ENCODE measurements at places on chromosomes 2 and 18. TPM values are rescaled to one million over a fixed set of nuclear protein-coding genes. Genes with fewer than 3 reads are reported as not detected.

GRCh38 chr2:3492951-3493614, 26.2 kb downstream of the ADI1 start:
- no peak for DNase-seq

DNA sequence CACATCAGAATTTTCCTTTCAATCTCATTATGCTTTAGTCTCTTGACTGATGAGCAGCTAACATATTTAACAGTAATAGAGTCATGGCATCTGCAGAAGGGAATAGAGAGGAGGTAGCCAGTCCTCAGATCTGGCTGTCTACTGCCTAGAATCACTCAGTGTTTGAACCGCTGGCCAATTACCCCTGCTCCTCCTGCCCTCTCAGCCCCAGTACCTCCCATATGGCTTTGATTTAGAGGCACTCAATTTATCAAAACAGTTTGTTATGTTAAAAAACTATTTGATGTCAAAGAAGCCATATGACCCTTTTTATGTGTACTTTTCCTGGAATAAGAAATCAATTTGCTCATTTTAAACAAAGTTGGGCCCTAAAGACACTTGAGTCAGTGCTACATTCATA, 355.2 kb downstream of the CMPK2 start:
- no peak for DNase-seq

GLI2 gene
- total RNA-seq: 3.8 TPM

DNA sequence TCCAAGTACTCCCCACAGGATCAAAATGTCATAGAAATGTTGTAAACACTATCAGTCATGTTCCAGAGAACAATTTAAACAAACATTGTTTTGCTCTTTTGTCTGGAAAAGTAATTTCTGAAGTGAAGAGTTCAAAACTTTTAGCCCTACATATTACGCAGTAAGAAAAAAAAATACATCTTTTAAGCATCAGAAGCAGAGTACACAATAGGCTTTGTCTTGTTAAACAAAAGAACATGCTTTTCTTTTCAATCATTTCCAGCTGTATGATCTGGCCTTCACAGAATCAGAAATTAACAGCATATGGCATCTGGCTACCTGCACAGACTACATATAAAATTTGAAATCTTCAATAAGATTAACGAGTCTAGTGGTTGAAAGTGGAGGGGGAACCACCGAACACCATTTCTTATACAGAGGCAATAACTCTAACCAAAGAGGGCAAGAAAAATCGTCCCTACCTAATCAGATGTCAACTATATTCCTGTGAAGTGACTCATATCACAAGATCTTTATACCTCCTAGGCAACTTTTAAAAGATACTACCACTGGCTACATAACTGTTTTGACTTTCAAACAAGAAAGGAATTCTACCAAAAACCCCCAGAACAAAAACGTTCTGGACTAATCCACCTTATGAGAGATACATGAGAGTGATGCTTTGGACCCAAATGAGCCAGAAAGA, 149.3 kb downstream of the EXOC6B start:
- no peak for DNase-seq

DNA sequence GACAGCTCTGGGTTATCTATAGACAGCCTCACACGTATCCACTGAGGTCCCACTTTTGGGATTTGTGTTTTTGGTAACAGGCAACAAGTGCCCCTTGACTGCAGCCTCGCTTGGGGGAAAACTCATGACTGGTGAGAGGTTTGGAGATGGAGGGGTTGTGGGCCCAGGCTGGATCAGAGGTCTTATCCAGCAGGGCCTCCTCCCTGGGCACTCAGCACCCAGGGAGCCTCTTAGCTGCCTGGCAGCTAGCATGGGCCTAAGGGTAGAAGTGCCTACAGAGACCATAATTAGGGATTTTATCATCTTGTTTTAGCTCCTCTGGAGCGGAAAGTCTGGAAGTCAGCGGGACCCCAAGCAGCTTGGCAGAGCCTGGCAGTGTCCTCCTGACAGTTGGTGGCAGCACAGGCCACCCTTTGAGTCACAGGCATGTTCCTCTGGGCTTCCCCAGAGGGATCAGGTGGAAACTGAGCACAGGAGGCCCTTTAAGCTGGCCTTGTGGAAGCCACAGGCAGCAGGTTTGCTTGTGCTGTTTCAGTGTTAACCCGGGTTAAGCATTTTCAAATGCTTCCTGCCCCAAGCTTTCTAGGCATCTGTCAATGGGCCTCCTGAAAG, 143.1 kb downstream of the KCTD1 start:
- peak; percentile 41 for DNase-seq

Measured in left cardiac atrium (tissue), 4 donors.